AG04450 (cell line): ENCODE measurements at places on chromosomes 1 and 21. TPM values are rescaled to one million over a fixed set of nuclear protein-coding genes. Genes with fewer than 3 reads are reported as not detected.

DNA sequence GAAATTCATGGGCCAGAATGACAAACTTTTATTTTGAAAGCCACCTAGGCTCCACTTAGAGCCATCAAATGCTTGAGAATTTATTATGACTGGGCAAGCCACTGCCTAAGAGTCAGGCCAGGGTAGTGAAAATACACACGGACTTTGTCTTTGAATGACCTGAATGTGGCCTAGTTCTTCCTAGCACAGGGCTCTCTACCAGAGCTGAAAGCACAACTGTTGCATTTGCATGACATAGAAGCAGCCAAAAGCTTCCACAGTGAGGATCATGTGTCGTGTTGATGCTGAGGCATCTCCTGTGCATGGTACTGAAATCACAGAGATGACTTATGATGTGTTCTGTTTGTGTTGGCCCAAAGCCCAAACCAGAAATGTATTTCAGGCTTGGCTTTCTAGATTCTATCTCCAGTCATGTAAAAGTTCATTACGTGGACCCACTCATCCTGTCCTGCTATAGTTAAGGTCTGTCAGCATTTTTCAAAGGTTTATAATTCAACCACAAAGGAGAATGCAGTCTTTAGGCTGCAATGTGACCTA, 164.0 kb upstream of the UBE2U start:
- DNase-seq: peak; percentile 88

DNA sequence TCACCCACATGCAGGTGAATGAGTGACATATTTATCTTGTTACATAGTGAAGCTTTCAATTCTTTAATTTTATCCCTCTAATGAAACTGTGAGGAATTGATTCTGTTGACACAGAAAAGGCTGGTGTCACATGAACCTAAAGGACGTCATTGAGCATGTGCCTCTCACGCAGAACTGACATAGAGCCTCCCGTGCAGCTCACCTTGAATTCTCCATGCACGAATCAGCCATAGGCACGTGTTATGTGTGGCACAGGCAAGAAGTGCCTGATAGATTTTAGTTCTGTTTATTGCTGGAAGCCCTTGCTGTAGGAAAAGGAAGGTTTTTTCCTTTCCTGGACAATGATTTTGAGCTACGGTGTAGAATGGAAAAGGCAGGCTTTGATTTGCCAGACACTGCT, 11.3 kb downstream of the ADARB1 start:
- DNase-seq: no peak

GRCh38 chr21:41136286-41136685, 31.7 kb upstream of the BACE2 start:
- no peak for DNase-seq

ANXA9 gene
- 0.10 and 0.21 TPM in 2 replicates for polyA plus RNA-seq

ITLN2 gene
- not detected in 2 replicates for polyA plus RNA-seq

DNA sequence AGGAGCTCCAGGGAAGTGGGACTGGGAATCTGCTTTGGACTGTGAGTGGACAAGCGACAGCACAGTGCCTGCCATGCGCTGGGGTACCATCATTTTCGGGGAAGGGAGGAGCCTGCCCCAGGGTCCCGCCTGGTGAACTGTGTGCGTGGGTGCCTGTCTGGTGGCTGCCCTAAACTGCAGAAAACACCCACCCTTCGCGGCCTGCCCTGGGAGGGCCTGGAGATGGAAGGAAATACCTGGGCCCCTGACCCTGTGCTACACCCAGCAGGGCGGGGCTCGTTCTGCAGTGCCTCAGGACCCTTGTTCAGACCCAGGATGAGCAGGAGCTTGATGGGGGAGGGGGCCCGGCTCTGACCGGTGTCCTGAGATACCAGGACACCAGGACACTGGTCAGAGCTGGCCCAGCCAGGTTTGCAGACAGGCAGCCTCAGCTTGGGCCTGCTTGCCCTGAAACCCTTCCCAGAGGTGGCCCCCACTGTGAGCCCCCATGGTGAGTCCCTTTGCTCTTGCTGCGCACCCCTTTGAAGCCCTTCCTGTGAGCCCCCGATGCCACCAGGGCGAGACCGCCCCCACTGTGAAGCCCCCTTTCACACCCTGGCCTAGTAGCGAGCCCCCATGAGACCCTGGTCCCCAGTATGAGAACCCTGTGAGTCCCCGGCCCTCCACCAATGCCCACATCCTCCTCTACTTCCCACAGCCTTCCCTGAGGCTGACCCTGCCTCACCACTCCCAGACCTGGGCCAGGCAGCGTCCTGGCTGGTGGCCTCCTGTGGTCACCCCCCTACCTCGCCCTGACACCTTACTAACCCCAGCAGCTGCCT, 2.6 kb downstream of the GJC2 start:
- no peak for DNase-seq

ATP6V1G3 gene
- not detected in 2 replicates for polyA plus RNA-seq

GRCh38 chr1:47564570-47564969, 126.7 kb downstream of the FOXD2 start:
- DNase-seq: no peak

C1orf226 gene
- 0.07 and 0.11 TPM in 2 replicates for polyA plus RNA-seq

DNA sequence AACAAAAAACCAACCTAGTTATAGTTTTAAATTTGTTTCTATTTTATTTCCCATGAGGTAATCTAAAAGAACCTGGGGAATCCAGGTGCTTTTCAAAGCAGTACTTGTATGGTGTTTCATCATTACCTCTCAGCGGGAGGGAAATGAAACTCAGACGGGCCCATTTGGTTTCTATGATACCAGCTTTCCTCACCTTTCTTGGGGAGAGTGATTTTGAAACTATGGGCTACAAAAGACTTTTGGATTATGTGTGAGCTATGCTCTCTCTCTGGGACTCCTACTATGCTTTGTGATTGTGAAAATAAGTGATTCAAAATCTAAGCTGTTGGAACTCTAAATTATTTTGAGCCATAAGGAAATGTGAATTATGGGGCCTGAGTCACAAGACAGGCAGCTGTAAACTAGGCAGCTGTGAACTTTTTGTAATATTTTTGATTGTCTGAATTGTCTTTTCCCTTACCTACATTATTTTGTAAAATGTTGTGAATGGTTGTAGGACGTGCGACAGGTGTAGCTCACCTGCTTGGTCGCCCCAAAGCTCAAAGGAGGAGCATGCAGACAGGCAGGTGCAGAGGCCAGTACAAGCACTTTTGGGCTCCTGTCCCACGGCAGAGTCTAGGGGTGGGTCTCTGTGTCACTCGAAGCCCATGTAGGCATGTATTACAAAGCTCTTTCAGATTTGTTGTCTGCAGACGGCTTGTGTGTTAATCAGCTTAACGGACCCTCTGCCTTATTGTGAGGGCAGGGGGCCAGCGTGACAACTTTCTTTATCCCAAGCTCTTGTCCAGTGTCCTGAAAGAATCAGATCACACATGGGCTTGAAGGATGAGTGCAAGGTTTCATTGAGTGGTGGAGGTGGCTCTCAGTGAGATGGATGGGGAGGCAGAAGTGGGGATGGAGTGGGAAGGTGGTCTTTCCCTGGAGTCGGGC, 64.8 kb upstream of the BACH1 start:
- no peak for DNase-seq

CHI3L2 gene
- 0.86 and 1.0 TPM in 2 replicates for polyA plus RNA-seq

DNA sequence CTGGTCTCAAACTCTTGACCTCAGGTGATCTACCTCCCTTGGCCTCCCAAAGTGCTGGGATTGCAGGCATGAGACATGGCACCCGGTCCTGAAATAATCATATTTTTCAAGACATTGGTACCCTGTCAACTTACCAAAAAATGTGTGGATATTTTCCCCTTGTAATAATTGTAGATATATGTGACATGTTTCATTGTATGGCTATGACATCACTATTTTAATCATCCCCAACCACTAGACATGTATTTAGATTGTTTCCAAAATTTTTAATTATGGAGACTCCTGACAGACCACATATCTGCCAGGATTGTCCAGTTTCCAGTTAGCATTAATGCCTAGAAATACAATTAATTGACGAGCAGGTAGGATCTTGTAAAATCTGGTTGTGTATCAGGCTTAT, 96.7 kb upstream of the NEGR1 start:
- DNase-seq: no peak

UTS2 gene
- polyA plus RNA-seq: 0.06 TPM in 1 of 2 replicates, not detected in the other
